CMK (cell line): ENCODE measurements at places on chromosomes 12 and 14.

- DNase-seq: no peak
Observed at GRCh38 chr14:53330441-53330840, 177.3 kb upstream of the DDHD1 start.

- no peak for DNase-seq
Observed at GRCh38 chr12:68620519-68621471, 10.1 kb downstream of the RAP1B start.

DNA sequence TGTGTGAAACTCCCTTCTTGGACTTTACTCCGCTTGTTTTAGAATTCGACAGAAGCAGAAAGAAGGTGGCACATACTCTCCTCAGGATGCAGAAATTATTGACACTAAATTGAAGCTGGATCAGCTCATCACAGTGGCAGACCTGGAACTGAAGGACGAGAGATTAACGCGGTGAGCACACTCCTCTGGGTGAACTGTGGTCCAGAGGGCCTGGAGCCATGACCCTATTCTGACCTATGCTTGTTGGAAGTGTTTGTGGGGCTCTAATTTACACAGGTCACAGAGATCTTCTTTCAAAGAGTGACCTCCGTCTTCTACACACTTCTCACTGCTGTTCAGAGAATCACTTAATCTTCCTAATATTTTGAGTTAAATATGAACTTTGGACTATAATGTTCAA is 72.5 kb upstream of the MYF6 start:
- DNase-seq: no peak

- no peak for DNase-seq
Observed at GRCh38 chr14:72060917-72061316, 128.7 kb downstream of the RGS6 start.

- DNase-seq: no peak
Observed at GRCh38 chr12:121653999-121654398, 15.5 kb downstream of the MORN3 start.
